Neural crest cell (in vitro differentiated cells): ENCODE measurements at places on chromosomes 1 and 21.

- DNase-seq = no peak
These were observed 4.4 kb downstream of the SUCO start for GRCh38 chr1:172537366-172537765.

DNA sequence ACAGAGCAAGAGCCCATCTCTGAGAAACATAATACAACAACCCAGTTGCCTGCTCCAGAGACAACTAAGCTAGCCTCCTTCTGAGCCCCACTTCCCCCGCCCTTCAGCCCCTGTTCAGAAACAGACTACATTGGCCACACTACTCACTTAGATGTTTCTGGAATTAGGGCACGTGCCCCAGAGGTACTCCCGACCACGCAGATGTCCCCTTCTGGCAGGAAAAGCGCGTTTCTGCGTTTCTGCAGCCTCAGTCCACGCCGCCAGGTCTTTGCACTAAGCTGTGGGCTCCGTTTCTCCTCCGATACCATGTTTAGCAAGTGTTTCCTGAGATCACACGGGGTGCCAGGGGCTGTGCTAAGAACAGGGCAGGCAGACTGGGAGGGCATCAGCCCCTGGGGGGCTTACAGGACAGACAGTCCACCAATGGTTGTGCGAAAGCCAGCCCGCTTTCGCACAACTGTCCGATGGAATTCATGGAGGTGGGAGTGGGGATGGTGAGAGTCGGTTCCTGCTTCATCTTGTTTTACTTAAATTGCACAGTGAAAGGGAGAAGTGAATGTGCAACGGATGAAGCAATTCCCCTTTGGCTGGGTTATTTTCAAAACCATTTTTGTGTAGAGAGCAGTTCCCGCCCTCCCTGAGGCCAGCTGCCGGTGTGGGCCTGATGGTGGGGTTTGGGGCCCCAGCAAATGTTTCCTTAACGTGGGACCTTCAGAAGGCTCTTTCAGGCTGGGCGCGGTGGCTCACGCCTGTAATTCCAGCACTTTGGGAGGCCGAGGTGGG, 2.7 kb downstream of the PIK3CD start:
- no peak for DNase-seq

GRCh38 chr1:36778740-36779139, 255.6 kb downstream of the GRIK3 start:
- DNase-seq = no peak

GRCh38 chr1:153526132-153526543, 9.7 kb downstream of the S100A6 start:
- no peak for DNase-seq

- no peak for DNase-seq
These were observed 79.6 kb downstream of the NME7 start for GRCh38 chr1:169288011-169288414.

DNA sequence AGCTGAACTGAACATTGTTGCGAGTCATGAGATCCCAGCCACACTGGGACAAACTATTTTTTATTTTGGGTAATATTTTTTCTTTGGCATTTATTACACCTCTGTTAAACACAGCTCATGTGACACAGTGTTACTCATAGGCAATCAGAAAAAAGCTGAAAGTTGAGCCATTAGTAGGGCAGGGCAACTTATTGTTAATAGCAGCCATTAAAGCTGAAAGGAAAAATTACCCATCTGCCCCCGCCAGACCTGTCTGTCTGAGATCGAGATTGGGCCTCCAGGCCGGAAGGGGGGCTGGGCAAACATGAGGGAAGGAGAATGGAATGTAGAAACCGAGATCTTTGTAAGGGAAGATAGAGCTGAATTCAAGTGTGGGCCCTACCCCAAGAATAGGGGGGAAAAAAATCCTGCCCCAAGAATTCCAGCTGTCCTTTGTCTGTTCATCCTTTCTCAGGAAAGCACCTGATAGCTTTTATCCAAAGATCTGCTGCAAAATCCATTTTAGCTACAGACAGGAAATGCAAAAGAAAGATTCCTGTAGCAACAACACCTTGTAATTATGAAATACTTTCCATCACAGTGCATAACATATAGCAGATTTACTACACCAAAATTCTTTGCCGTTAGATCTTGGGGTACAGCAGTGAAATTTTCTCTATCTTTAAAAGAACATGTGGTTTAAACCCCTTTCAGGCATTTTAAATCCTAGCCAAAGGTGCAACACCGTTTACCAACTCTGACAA, 212.8 kb downstream of the PBX1 start:
- DNase-seq = no peak

- DNase-seq = no peak
These were observed 17.7 kb downstream of the MECR start for GRCh38 chr1:29213055-29213454.

- no peak for DNase-seq
These were observed 482.0 kb downstream of the SETD4 start for GRCh38 chr21:35578347-35578782.

- DNase-seq = no peak
These were observed 88.8 kb upstream of the GPR52 start for GRCh38 chr1:174358786-174359453.

DNA sequence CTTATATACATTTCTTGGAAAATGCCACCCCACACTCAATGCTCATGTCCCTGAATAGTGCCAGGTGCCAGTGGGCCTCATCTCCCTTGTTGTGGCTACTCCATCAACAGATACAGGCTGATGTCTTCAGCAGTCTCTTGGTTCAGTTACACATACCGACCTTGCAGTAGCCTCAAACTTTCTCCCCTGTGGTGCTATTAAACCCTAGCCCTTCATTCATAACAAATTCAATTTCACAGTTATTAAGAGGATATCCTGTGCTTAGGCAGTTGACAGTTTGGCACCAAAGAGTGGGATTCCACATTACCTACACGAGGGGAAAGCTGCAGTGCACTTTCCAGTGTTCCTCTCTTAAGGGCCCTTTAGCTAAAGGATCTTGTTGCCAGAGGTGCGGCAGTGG, 35.9 kb upstream of the CAMK1G start:
- no peak for DNase-seq

- DNase-seq = no peak
These were observed 107.1 kb upstream of the ERRFI1 start for GRCh38 chr1:8133190-8133589.

GRCh38 chr1:230281556-230281955, 144.6 kb downstream of the PGBD5 start:
- DNase-seq = no peak

DNA sequence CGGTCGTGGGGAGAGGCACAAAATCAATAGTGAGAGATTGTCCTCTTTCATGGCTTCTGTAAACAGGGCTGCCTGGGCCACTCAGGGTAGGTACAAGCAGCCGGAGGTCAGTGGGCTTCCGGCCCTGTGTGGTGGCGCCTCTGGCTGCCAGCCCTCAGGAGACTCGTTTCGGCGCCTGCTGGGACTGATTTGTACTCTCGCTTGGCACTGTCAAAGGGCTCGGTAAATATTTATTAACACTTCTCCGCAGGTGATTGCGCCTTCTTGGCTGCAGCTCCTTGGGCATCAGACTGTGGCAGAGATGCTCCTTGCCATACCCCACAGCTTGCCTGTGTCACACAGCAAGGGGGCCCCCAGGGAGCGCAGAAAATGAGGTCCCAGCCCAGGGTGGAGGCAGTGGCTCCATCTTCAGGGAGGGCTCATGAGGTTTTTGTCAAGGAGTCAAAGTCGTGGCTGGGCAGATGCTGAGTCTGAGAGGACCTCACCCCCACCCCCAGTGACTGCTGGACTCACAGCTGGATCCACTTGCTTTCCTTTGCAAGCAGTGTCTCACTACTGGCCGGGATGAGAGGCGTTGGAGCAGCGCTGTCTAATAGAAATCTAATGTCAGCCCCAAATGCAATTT, 262.5 kb downstream of the GRIK3 start:
- no peak for DNase-seq

DNA sequence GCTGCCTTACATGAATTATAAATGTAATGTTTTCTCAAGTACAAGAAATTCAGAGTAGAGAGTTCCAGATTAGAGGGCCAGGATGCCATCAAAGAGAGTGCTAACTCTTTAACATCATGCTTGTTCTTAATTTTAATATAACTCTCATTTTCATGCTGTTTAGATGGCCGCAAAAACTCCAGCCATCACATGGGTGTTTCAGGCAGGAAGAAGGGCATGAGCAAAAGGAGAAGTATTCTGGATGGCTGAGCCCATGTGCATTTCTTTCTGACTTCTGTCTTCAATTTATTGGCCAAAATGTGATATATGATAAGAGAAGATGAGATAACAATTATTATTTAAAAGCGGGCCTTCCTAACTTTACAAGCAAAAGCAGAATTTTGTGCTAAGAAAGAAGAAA, 1328.6 kb downstream of the MRPL39 start:
- no peak for DNase-seq

DNA sequence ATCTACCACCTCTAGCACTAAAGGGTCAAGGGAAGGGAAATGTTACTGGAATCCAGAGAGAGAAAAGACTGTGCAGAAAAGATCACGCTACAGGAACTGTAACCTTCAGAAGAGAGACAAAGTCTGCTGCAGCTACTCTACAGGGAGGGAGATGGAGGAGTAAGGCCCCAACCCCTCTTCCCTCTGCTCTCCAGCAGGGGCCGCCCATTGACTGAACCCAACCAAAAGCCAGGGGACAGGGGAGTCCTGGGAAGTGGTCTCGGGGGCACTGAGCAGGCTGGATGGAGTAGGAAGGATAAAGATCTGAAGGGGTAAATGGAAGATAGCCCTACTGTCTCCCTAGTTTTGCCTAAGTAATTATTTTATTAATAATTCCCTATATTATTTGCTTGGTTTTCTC, 72.8 kb upstream of the NR5A2 start:
- DNase-seq = peak; percentile 18

GRCh38 chr21:31262728-31263127, 81.3 kb downstream of the TIAM1 start:
- DNase-seq = no peak

GRCh38 chr1:235759336-235759735, 107.4 kb downstream of the LYST start:
- no peak for DNase-seq

DNA sequence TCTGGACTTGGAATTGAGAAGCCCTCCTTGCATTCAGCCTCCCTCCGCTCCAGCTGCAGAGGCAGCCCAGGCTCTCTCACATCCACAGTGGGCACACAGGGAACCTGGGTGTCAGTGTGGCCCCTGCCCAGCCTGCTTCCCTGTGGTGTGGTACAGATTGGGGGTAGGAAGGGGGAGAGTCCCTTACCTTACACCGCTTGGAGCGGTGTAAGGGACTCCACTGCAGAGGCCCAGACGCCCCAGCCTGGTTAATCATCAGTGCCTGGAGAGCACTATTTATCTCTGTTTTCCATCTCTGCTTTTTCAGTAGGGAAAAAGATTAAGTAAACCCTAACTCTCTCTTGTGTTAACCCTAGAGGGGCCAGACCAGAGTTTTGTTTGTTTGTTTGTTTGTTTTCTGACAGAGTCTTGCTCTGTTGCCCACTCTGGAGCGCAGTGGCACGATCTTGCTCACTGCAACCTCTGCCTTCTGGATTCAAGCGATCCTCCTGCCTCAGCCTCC, 803 bp upstream of the RHBG start:
- DNase-seq = no peak

GRCh38 chr21:34179204-34179935, 106.0 kb downstream of the MRPS6 start:
- DNase-seq = no peak

DNA sequence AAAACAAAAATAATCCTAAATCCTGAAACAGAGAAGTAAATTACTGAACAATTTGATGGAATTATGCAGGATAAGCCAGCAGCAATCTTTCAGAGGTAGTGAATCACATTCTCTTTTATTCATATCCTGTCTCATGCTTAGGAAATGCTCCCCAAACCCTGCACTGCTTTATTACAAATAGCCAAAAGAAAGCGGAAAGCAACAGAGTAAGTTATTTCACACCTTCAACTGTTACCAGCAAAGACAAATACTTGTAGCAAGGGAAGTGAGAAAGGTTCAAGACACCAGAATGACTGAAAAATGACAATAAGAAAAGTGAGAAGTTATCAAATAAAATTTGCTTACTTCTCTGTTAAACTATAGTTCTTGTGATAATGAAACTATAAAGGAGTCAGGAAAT, 6.2 kb downstream of the ZRANB2 start:
- DNase-seq = no peak

DNA sequence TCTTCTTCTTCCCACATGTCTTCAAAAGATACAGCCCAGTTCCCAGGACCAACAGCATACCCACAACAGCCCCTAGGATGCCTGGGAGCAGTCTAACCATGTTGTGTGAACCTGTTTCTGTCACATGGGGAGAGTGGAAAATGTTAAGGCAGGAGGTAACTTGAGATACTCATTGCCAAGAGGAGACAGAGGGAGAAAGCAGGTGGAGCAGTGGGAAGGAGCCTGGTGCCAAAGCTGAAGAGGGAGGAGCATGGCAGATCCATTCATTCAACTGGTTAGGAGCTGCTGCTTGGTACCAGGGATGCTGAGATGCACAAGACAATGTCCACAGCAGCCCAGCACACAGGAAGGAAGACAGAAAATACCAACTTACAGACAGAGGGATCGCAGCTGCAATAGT, 149.8 kb upstream of the ETV3 start:
- no peak for DNase-seq

GRCh38 chr1:177780096-177780700, 189.7 kb downstream of the SEC16B start:
- no peak for DNase-seq

DNA sequence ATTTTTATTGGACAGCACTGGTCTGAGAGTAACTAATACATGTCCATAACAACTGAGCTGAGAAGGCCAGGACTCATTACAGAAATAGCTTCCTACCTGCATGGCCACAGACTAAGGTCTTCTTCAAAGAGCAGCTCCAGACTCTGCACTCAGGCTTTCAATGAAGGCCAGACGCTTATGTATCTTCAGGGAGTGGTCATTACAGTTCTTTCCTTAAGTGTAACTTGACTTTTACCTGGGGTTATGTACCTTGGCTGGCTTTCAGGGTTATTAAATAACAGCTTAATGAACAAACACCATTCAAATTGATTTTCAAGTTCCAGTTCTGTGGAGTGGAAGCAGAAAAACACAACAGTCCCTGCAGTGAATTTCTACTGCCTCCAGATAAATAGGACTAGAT, 23.8 kb upstream of the SLC22A15 start:
- DNase-seq = no peak

GRCh38 chr1:163596541-163597258, 274.9 kb downstream of the NUF2 start:
- no peak for DNase-seq

DNA sequence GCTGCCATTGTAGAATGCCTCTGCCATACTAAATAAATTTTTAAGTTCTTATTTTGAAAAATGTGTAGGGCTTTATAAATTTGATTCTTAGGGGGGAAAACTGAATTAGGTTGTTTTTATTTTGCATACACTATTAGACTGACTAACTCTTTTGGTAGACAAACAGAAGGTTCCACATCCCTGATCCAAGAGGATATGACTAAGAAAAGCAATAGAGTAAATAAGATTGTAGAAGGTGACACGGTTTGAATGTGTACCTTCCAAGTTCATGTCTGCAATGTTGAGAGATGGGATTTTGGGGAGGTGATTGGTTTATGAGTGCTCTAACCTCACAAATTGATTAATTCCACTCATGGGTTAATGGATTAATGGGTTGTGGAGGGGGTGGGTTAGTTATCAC, 127.9 kb downstream of the GLUL start:
- DNase-seq = no peak

- DNase-seq = no peak
These were observed 183.0 kb downstream of the ZBTB18 start for GRCh38 chr1:244234009-244234643.

GRCh38 chr1:171742577-171742922, 685 bp upstream of the VAMP4 start:
- DNase-seq = no peak
